ENCODE measurements at places on chromosomes 1 and 21.

DNA sequence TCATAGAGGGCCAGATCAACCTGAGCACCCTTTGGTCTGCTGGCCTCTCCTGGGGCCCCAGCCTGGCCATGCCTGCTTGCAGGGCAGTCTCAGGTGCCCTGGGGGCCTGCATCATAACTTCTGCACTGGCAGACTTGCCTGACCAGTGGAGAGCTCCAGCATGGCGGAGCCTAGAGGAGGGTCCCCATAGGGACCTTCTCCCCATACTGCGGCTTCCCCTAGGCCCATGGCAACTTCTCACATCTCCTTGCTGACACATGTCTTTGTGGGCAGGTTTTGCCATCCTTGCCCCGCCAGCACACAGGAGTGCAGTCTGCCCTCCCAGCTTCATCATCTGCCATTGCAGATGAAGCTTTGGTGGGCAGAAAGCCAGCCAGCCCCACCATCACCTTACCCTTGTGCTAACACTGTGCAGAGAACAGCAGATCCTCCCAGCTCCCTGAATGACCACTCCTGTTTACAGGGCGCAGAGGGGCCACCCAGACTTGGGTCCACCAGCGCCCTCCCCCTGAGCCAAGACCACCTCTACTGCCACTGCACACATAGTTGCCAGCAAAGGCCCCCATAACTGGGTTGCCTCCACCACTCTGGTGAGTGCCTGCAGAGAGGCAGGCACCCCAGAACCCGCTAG, 51.7 kb downstream of the ZP4 start:
- DNase-seq: no peak

DNA sequence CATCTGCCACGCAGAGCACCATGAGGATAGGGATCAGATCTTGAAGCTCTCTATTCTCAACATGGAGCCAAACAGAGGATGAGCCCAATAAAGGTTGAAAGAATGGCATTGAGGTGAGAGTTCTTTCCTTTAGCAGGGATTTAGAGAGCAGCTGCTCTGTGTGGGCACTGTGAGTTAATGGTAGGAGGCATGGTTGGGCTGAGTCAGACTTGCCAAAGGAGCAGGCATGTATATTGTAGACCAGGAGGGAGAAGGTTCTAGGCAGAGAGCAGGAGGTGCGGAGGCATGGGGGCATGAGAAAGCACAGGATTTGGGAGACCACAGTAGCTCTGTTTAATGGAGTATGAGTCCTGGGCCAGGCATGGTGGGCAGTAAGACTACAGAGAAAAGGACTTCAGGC, 32.0 kb downstream of the TMEM53 start:
- no peak for DNase-seq

DNA sequence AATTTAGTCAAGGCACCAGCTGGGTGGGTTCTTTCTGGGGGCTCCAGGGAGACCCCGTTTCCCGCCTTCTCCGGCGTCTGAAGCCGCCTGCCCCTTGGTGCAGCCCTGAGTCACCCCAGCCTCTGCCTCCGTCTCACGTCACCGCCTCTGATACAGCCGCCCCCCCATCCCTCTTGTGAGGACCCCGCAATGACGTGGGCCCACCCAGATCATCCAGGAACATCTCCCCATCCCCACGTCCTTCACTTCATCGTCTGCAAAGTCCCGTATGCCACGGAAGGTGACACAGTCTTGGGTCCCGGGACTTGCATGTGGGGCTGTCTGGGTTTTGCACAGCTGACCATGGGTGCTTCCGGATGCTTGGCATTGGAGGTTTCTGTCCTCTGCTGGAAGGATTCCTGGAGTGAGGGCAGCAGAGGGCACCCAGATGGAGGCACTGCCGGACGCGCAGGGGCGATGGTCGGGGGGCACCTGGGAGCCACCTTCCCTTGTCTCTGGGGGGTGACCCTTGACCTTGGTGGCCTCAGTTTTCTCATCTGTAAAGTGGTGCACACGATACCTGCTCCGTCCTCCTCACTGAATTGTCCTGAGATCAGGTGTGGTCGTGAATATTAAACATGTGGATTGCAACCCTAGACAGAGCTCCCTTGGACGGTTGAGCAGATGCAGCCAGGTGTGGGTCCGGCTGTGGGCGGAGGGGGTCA, 58.8 kb downstream of the PRKCZ start:
- no peak for DNase-seq

GRCh38 chr1:246218686-246219085, 288.4 kb downstream of the SMYD3 start:
- DNase-seq: no peak

GRCh38 chr1:225977937-225978748, 21.0 kb downstream of the SDE2 start:
- DNase-seq: no peak

- DNase-seq: no peak
These were observed 3.9 kb upstream of the MMP23B start for GRCh38 chr1:1627829-1628753.

DNA sequence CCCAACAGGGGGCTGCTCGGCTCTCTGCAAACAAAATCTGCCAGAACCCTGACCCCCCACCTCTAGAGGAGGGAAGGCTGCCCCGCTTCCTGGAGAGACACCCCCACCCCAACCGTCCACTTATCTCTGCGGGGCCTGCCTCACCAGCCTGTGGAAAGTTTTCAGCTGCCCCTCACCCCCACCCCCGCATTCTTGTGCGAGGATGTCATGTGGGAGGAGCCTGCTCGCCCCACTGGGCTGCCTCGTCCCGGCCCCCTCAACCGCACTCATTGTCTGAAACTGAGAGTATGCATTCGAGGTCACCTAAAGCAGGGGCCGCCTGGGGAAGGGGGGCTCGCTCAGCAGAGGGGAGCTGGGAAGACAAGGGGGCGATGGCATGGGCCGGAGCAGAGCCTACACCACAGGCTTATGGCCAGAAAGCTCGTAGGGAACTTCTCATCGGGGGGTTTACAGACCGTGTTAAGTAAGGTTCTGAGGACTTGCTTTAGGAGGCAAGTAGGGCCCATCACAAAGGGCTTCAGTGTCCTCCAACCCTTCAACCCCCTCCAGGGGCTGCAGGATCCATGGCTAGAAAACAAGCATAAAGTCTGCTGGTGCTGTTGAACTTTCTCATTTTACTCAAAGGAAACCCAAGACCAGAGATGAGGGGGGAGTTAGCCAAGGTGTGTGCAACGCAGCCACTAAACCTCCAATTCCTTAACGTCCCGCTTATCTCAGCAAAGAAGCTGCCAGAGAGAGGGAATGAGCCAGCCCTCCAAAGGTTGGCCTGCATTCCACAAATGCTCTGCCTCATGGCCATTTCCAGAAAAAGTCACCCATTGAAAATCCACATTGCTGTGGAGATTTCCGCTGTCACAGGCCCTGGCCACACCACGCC, 9.4 kb downstream of the EPHA2 start:
- DNase-seq: no peak

- no peak for DNase-seq
These were observed 17.6 kb upstream of the CBR3 start for GRCh38 chr21:36117286-36117741.

DNA sequence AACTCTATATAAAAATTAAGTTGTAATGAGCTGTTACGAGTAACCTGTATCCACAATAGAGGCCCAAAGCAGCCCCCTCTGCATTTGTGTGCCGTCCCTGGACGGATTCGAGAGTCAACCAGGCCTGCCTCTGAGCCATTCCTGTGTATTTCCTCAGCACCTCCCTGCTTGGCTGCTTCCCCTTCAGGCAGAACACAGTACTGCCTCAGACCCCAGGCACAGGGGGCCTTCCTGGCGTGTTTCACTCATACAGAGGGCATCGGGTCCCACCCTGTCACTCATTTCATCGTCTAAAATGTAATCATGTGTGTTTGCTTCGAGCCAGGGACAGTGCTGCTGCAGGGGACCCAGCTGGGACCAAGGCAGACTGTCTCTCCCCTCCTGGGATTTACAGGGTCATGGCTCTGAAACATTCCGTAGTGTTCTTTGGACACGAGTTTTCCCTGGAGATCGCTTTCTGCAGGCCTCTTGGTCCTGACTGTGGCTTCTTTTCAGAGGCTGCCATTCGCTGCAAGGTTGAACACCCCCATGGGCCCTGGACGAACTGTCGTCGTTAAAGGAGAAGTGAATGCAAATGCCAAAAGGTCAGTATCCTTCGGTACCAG, 19.4 kb downstream of the LGALS8 start:
- no peak for DNase-seq

DNA sequence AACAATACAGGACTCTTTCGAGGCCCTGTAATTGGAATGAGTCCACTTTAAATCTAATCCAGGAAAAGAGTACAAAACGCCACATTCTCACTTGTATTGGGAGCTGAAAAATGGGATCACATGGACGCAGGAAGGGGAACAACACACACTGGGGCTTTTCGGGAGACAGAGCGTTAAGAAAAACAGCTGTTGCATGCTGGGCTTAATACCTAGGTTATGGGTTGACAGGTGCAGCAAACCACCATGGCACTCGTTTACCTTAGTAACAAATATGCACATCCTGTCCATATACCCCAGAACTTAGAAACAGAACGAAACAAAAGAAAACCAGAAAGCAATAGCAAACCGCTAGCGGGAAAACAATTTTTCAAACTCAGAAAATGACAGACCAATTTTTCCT, 1532.7 kb upstream of the TPTE start:
- DNase-seq: no peak

DNA sequence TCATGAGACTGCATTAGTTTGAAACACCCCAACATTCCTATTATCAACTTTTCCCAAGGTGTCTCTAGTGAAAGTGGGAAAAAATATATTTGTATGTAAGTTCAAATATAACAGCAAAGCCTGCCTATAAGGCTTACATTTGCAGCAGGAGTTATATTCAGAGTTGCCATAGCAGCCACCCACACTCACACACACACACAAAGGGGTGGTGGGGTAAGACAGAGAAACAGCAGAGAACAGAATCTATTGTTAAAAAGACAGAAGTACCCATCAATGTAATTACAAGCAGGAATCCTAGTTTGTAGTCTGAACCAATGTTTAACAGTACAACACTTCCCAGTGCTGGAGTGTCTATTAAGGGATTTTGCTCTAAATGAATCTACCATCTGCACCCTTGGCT, 55.0 kb downstream of the PLPPR5 start:
- no peak for DNase-seq

GRCh38 chr1:73784026-73784425, 413.9 kb downstream of the LRRIQ3 start:
- DNase-seq: no peak

GRCh38 chr1:18670121-18670867, 39.6 kb downstream of the PAX7 start:
- no peak for DNase-seq

GRCh38 chr1:111569913-111570312, 49.7 kb upstream of the RAP1A start:
- DNase-seq: no peak

GRCh38 chr1:33932871-33933270, 69.0 kb downstream of the HMGB4 start:
- no peak for DNase-seq

GRCh38 chr1:216194721-216195120, 228.5 kb downstream of the USH2A start:
- no peak for DNase-seq

DNA sequence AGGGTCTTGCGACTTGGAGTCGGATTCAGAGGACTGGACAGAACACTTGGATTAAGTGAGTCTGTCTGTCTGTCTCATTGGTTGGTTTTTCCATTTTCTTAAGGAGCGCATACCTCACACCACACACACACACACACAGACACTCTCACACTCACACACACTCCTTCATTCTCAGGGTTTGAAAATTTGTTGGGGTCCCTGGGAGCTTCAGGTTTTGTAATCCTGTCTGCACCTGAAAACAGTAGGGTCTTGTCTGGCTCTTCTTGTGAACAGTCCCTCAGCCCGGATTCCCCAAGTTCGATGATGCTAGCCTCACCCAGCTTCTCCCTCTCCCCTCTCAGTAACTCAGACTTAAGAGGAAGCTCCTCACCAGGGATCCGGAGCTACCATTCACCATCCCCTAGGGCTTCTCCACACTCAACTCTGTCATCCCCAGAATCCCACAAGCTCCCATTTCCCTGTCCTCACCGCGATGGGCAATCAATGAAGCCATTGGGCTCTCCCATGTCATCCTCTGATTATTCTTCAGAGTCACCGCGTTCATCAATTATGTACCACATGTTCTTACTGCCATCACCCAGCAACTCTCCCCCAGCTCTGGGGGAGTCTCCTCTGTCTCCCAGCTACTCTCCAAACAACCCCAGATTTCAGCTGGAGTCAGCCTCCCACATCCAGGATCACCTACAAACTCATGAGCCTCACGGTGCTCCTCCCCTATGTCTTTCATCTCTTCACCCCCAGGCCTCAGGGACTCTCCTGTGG, 1530.9 kb upstream of the TPTE start:
- no peak for DNase-seq

DNA sequence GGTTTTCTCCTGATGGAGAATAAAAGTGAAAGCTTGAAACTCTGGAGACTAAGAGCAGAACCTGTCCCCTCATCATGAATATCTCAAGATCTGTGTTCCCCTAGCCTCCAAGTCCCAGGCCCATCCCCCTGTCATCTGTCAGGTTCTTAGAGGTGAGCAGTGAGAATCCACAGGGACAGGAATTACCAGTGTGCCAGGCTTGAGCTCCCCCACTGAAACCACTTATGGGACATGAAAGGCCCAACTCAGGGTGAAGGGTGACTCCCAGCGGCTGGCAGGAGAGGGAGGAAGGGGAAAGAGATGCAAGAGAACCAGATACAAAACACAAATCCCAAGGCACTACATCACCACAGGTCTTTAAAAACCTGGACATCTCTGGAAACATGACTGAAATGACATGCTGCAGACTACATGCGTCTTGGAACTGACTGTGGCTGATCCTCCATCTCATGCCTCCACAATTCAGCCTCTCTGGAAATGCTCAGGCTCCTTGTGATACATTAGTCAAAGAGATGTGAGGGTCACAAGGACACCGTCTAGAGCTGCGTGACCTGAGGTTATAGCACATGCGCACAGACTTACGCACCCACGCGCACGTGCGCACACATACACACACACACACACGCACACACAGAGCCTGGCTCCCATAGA, 6.8 kb upstream of the LY9 start:
- DNase-seq: no peak

DNA sequence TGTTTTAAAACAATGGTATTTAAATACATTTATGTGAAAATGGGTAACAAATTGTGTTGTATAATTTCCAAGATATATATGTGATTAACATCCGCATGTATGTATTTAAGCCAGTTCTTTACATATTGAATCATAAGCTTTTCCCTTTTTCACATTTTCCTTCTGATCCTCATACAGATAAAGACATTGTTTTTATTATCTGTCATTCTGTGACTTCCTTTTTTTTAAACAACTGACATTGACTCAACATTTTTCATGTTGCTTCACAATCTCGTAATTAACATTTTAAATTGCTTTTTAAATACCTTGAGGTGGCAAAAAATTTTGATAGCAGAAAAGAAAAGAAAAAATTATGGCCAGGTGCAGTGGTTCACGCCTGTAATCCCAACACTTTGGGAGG, 1.4 kb downstream of the STXBP3 start:
- DNase-seq: no peak

DNA sequence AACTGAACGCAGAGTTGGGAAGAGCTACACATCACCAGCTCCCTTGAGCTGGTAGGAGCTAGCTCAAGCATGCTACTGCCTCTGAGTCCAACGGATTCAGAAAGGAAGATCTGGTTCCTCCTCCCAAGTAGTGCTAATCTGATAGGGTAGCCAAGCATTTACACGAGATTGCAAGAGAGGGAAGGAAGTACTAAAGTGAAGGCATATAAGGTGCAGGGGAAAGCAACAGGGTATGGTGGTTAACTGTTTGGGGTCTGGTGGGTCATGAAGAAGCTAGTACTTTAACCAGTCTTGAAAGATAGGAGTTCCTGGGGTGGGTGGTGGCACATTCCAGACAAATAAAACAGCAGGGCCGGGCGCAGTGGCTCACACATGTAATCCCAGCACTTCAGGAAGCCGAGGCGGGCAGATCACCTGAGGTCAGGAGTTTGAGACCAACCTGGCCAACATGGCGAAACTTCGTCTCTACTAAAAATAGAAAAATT, 20.2 kb upstream of the ZNF436 start:
- DNase-seq: no peak
